ENCODE measurements at places on chromosomes 5 and 9.
A peak's percentile ranks its signal among the peaks of the same experiment; 100 is the strongest.

DNA sequence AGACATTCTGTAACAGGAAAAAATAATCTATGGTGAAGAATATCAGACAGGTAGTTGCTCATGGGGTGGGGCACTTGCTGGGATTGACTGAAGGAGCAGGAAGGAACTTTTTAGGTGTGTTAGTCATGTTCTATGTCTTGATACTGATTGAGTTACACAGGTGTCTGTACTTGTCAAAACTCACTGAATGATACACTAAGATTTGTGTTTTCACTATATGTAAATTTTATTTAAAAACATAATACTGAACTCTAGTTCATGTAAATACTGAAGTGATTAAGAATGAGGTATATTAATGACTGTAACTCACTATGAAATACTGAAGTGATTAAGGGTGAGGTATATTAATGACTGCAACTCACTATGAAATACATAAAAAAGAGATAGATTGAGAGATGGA, 28.5 kb downstream of the IL6ST start:
- no peak for DNase-seq

DNA sequence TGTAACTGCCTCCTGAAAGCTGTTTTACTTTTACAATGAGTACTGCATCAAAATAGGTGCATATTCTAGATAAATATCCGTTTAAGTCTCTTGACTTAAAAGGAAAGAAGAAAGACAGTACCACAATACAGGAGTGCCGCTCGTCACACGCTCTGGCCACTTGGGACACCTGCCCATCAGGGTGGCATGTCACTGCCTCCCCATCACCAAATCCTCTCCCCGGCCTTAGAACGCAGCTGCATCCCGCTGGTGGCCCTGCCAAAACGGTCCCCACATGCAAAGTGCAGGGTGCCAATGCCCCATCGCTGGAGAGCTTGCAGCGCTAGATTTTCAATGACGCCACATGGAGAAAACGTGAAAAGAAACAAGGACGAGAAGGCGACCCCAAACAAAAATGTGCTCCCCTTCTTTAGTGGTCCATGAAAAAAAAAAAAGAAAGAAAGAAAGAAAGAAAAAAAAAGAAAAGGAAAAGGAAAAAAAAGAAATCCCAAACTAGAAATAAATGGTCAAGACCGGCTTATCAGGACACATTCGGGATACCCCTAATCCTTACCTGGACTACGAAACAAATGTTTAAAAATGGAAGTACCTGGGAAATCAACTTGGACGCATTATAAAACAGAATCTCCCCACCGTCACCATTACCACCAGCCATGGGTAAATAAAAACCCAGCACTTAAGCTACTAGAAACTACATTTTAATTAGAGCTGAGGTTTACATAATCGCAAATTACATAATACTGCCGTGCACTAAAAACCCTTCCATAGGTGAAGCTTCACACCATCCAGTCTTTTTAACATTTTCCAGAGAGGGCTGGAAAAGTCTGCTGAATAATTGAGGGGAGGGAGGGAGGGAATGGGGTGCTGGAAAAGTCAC, 1.0 kb downstream of the ANKH start:
- DNase-seq: peak; percentile 47

GRCh38 chr5:77719666-77720363, 56.3 kb downstream of the TBCA start:
- DNase-seq: no peak

GRCh38 chr9:33443047-33443446, 4.3 kb downstream of the AQP3 start:
- DNase-seq: no peak

DNA sequence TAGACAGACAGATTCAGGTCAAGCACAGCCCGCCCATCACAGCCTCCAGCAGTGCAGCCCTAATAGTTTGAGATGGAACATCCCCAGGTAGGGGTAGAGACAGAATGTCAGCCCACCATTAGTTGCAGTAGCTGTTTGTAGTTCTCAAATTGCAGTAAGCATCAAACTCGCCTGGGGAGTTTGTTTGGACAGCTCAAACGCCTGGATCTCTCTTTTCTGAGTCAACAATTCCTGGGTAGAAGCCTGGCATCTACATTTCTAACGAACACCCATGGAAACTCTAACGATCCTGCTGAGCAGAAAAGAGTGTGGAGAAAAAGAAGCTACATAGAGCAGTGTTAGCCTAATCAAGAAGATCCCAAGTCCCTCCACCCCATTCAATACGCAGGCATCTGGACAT, 59.4 kb downstream of the ADAMTS16 start:
- DNase-seq: no peak

DNA sequence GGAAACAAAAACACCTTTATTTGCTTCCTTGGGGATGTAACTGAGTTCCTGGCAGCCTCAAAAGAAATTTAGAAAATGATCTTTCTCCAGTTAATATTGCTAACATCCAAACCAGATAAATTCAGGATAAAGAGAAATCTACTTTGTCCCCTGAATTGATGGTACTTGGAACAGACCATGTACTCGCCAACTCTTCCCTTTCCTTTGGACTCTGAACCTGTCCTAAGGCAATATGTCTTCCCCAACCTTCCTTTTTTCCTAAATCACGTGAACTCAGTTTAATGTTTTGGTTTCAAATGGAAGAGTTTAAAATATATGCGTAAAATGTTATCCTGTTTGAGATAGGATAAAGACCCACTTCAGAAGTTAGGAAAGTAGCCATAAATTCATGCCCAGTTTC, 28.0 kb downstream of the ACO1 start:
- no peak for DNase-seq

GRCh38 chr5:140073296-140073695, 30.2 kb upstream of the NRG2 start:
- DNase-seq: no peak

DNA sequence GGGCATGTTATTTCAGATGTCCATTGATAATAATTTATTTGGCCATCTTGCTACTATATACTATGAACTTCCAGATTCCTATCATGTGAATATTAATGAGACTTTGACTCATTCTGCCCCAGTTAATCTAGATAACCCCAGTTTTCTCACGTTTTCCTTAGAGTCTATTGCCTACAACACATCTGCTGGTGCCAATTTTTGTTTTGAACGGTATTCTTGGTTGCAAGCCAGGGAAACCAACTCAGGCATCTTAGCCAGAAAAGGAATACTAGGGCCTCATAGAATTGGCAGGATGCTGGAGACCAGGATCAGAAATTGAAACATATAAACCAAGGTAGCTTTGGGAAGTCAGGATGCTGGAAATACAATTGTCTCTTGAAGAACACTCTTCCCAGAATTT, 28.0 kb upstream of the NPR3 start:
- no peak for DNase-seq

DNA sequence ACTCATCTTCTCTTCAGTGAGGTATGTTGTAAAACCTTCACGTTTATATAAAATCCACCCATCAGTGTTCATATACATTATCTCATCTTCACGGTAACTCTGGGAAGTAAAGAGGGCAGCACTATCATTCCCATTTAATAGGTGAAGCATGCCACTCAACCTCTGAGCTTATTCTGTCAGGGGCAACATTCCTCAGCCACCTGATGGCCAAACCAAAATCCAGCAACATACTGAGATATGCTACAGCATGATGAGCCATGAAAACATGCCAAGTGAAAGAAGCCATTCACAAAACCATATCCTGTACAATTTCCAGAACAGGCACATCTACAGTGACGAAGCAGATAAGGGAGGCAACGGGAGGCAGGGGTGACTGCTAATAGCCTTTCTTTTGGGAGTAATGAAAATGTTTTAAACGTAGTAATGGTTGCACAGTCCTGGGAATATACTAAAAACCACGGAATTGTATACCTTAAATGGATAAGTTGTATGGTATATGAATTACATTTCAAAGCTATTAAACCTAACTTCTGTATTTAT, 167.4 kb downstream of the TSSK1B start:
- DNase-seq: no peak

GRCh38 chr9:36690412-36691168, 117.9 kb downstream of the MELK start:
- DNase-seq: no peak

DNA sequence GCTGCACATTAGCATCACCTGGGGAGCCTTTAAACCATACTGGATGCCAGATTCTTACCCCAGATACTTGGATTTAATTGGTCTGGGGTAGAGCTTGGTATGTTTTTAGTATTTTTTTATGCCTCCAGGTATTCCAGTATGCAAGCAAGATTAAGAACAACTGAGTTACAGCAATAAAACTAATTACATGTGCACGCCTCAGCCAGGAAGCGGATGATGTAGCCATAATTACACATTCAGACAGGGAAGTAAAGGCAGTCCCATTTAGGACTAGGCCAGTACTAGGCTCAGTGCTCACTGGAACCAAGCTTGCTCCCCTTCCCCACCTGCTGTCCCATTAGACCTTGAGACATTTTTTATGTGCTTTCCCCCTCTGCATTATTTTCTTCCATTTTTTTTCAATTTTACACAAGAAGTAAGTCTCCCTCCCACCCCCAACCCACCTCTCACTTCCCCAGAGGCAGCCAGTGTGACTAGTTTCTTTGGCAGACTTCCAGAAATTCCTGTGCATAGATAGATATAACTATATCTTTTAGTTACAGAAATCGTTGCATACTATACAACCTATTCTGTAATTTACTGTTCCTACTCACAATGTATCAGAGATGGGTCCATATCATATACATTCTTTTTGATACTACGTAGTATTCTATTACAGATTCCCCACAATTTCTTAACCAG, 7.1 kb upstream of the GNAQ start:
- no peak for DNase-seq

GRCh38 chr9:18905883-18906629, 127.0 kb downstream of the SAXO1 start:
- DNase-seq: peak; percentile 55

GRCh38 chr5:33170411-33170810, 270.4 kb upstream of the TARS1 start:
- no peak for DNase-seq

DNA sequence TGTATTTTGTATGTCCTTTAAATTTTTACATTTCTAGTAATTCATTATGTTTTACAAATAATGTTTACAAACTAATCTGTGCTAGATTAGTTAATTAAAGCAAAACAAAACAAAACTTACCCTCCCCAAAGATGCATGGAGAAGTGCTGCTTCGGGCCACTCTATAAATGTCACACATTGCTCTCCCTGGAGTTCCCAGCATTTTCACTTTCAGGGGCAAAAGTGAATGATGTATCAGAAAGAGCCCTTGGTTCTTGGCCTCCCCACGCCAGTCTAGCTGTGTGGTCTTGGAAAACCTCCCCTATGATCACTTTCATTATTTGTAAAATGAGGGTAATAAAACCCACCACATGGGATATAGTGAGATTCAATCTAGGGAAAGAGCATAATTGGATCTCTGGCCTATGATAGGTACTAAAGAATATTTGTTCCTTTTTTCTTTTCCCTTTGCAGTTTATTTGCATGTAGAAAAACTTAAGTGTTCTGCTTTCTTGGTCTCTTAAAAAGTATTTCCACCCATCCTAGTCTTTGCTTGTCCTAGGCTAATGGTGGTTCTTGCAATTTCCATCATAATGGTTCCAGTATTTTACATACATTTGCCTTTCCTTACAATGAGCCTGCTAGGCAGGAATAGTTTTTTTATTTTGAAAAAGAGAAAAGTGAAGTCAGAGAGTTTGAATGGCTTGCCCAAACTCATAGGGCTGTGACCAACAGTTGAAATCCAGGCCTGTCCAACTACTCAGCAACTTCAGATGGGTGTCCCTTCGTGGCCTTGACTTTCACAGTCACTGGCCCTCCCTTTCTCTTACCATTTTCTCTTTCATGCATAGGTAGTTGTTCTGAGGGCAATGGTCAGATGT, 184.5 kb upstream of the KLF4 start:
- no peak for DNase-seq

DNA sequence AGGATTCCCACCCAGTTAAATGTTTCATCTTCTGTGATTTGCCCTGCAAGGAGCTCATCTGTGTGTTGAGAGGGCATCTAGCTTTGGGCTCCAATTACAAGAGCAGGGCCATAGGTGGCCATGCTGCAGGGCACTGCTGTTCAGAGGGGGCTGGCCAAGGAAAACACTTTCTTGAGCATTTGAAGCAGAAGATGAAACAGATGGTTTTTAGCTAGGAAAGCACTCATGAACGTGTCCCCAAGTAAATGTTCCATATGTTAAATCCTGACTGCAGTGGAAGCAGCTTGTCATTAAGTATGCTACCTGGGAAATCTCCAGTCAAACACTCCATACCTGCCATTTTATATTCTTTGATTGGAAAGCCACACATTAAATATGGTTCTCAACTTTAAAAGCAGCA, 176.6 kb downstream of the FBXL7 start:
- no peak for DNase-seq

DNA sequence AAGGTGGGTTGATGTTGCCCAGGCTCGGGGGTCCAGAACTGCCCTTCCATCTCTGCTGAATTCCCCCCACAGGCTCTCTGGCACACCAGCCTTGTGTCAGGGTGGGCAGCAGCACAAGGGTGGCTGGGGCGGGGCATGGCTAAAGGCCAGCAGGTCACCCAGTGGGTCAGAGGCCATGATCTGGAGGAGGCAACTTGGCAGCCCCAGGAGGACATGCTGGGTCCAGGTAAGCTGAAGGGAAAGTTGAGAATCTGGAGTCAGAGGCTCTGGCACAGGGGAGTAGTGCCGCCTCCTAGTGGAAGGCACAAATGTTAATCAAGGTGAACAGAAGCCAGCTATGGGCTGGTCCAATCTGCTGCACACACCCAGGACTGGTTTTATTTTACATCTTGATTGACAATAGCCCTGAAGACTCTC, 6.2 kb downstream of the TMEM8B start:
- DNase-seq: no peak

- no peak for DNase-seq
Observed at GRCh38 chr9:131838530-131839280, 98.8 kb upstream of the RAPGEF1 start.

GRCh38 chr5:120591911-120592310, 127.8 kb downstream of the PRR16 start:
- DNase-seq: no peak

DNA sequence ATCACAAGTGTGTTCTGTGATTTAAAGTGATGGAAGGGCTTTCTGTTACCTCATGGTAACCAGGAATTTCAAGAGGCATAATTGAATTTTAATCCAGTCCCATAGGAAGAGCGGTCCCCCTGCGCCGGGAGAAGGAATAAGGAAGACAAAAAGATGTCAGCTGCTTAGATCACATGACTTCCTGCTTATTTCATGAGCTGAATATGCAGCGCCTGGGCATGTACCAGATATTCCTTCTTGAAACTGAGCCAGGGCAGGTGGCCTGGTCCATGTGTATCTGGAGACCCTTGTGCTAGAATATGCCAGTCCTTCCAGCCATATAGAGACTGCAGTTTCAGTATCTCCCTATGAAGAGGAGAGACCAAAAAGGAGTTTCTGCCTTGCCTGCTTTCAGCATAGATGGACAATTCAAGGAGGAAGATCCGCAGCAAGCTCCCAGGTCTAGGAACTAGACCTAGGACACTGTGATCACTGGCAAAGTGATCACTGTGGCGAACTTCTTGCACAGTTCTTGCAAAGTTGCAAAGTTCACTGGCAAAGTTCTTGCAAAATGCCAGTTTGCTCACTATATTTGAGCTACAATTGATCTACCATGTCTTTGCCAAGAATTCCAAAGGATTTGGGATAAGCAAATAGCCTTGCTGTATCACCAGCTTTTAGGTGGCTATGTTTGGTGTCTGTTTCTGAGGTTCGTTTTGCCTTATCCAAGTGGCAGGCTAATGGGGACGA, 102.9 kb upstream of the PHYKPL start:
- DNase-seq: no peak

- DNase-seq: no peak
Observed at GRCh38 chr5:103208460-103208859, 50.1 kb upstream of the MACIR start.

GRCh38 chr5:84568171-84568570, 183.5 kb upstream of the EDIL3 start:
- no peak for DNase-seq

GRCh38 chr5:138339091-138339456, 1.0 kb downstream of the FAM53C start:
- no peak for DNase-seq

GRCh38 chr9:68705531-68706362, 707 bp downstream of the PIP5K1B start:
- no peak for DNase-seq
